ENCODE measurements at places on chromosomes 6 and 20. TPM values are rescaled to one million over a fixed set of nuclear protein-coding genes. Genes with fewer than 3 reads are reported as not detected.

DNA sequence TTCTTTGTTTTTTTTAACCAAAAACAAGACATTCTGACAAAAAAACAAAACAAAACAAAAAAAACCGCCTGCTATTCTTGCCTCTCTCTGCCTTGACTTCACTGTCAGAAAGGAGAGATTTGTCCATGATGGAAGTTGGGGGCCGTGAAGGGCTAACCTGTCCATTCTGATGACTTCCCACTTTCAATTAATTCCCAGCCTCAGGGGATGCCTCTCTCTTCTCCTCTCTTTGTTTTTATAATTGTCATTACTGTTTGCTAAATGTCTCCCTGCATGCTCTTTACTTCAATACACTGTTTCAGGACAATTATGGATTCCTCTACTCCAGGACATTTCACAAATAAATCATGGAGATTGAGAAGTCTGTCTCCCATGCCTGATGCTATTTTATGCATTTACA is 130.5 kb upstream of the CNR1 start:
- DNase-seq: no peak
- H3K4me1 ChIP-seq: no peaks in the 10 kb centered on the region
- H3K27ac ChIP-seq: no peak overlapping the region
- H3K4me3 ChIP-seq: no peak overlapping the region

DNA sequence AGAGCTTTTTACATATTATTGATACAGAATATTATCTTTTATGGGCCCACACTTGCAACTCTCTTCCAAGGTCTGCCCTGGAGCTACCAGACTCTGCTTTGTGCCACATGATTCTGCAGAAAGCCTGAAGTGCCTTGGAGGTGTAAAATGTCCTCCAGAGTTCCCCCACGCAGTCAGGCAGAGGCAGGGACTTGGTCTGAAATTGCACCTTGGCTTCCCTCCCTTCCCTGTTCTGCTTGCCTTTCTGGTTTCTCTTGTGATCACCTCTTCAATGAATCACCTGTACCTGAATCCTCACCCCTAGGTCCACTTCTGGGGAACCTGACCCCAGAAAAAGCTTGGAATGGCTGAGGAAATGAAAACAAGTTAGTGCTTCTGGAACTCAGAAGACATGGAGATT is 43.0 kb upstream of the TGM2 start:
- DNase-seq: no peak
- H3K4me3 ChIP-seq: no peak overlapping the region
- no peaks in the 10 kb centered on the region for H3K36me3 ChIP-seq
- peaks cover 37% of the 10 kb centered on the region for H3K27me3 ChIP-seq
- H3K4me1 ChIP-seq: no peaks in the 10 kb centered on the region

- DNase-seq: no peak
- H3K4me3 ChIP-seq: no peak overlapping the region
- no peaks in the 10 kb centered on the region for H3K27me3 ChIP-seq
Measured at GRCh38 chr6:163984124-163984936, 569.8 kb downstream of the QKI start.

DNA sequence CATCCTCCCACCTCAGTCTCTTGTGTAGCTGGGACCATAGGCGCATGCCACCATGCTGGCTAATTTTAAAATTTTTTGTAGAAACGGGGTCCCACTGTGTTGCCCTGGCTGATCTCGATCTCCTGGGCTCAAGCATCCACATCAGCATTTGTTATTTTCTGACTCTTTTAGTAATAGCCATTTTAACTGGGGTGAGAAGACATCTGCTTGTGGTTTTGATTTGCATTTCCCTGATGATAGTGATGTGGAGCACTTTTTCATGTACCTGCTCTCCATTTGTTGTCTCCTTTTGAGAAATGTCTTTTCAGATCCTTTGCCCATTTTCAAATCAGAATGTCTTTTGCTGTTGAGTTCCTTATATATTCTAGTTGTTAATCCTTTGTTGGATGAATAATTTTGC is 22.2 kb upstream of the TULP4 start:
- peak overlapping the region; percentile 94 for H3K27ac ChIP-seq
- H3K27me3 ChIP-seq: no peaks in the 10 kb centered on the region
- H3K4me1 ChIP-seq: peaks cover 57% of the 10 kb centered on the region
- no peak for DNase-seq
- peak overlapping the region; percentile 64 for H3K4me3 ChIP-seq

- DNase-seq: no peak
- H3K27me3 ChIP-seq: no peaks in the 10 kb centered on the region
- H3K27ac ChIP-seq: peak overlapping the region; percentile 97
Measured at GRCh38 chr6:41073968-41074691, 1.4 kb downstream of the NFYA start.

GRCh38 chr6:156485150-156485549 is 292.0 kb upstream of the ARID1B start:
- H3K27ac ChIP-seq: no peak overlapping the region
- H3K4me1 ChIP-seq: no peaks in the 10 kb centered on the region
- DNase-seq: no peak

DNA sequence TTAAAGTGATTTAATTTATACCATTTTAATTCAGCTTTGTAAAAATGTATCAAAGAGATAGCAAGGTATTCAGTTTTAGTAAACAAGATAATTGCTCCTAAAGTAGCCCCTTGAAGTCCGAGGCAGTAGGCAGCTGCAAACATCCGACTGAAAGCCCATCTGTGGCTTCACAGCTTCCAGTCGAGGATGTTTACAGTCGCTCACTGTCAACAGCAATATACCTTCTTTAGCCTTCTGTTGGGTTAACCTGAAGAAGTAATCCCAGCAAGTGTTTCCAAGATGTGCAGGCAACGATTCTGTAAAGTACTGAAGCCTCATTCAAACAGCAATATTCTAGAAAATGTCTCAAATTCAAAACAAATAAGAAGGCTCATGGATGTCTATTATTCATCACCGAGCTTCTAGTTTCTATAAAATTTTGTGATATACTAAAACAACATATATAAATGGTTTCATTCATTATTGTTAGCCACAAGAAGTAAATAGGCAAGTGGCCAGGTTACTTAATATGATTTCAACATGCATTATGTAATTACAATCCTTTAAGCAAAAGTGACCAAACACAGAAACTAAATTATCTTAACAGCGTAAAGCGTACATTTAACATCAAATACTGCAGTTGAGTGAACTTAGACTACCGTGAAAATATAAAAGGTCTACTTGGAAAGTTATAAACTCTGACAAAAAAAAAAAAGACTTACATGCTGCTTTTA is 115.0 kb downstream of the OGFRL1 start:
- no peak overlapping the region for H3K4me3 ChIP-seq
- no peak for DNase-seq
- H3K27ac ChIP-seq: no peak overlapping the region

DNA sequence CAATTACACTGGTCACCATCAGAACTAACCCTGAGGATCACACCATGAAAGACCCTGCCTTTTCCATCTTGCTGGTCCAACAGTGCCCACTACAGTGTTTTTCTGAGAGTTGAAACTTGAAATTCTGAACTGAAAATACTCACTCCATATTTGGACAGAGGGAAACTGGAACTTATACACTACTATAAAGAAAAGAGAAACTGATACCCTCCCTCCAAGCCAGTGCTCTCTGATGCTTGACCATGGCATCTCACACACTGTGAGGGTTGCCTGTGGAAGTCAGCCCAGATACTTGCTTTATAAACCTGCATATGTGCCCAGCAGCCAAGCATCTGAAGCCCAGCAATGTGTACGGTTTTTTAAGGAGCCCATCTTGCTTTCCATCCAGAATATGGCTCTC is 108.7 kb downstream of the FOXA2 start:
- H3K4me1 ChIP-seq: no peaks in the 10 kb centered on the region
- no peaks in the 10 kb centered on the region for H3K27me3 ChIP-seq
- no peak overlapping the region for H3K4me3 ChIP-seq

- H3K4me1 ChIP-seq: peaks cover 67% of the 10 kb centered on the region
- no peaks in the 10 kb centered on the region for H3K27me3 ChIP-seq
- H3K36me3 ChIP-seq: peaks cover 64% of the 10 kb centered on the region
- peak overlapping the region; percentile 37 for H3K4me3 ChIP-seq
- peak overlapping the region; percentile 85 for H3K27ac ChIP-seq
Measured at GRCh38 chr20:38833154-38833856, 27.8 kb downstream of the PPP1R16B start.

DNA sequence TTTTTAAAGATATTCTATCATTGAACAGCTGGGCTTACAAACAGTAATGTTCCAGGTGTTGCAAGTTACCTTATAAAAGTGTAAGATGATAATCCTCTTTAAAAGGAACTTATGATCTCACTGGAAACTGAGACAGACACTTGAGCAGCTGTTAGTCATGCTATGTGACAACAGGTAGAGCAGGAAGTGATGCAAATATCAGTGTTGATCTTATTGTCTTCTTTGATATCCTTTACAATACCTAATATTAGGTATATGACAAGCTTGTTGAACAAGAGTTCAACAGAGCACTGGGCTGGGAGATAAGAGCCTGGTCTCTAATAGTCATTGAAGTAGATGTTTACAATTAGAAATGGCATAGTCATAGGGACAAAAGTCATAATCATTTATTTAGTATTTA is 150.0 kb downstream of the UBE3D start:
- no peaks in the 10 kb centered on the region for H3K4me1 ChIP-seq
- H3K36me3 ChIP-seq: no peaks in the 10 kb centered on the region
- H3K27ac ChIP-seq: no peak overlapping the region
- no peak for DNase-seq
- H3K4me3 ChIP-seq: no peak overlapping the region

DNA sequence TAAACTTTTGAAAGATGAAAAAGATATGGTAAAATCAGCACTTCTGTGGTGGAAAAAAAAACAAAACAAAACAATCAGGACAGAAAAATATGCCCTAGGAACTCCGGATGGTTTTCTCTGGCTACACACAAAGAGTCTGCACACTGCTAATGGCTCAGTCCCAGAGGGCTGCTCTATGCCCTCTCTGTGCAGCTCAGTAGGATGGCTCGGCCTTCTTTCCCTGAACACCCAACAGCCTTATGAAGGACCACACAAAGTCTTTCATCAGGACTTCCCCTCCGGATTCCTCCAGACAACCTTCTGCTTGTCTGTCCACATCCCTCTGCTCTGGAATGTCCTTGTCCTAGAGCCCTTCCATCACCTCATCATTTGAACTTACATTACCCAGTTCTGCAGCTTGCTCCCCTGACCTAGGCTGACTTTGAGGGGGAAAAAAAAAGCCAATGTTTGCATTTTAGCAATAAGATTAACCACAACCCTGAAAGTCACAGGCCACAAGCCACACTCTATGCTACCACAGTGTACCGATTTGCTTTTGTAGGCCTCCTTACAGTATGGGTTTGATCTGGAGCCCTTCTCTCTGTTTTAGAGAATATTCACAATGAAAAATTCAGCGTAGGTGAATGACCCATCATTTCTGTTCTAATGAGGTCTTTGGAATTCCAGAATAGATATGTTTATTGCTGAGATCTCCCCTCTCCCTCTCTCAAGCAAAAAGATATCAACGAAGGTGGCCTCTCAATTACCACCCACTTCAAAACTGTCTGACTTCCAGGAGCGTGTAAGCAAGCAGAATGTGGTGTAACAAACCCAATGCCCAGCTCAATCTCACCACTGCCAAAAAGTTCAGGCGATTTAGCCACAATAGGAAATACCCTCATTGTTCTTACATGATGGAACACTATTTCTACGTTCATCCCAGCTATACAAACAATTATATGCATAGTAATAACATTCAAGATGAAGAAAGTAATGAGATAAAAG is 164.0 kb downstream of the GMDS start:
- peaks cover 35% of the 10 kb centered on the region for H3K4me1 ChIP-seq
- peak overlapping the region; percentile 4 for H3K27ac ChIP-seq
- H3K4me3 ChIP-seq: no peak overlapping the region
- DNase-seq: peak; percentile 58
- peaks cover 10% of the 10 kb centered on the region for H3K36me3 ChIP-seq

- peaks cover 15% of the 10 kb centered on the region for H3K36me3 ChIP-seq
- no peak overlapping the region for H3K4me3 ChIP-seq
- H3K27ac ChIP-seq: peak overlapping the region; percentile 63
- no peaks in the 10 kb centered on the region for H3K4me1 ChIP-seq
- DNase-seq: no peak
Measured at GRCh38 chr20:49905415-49906091, 9.8 kb downstream of the SPATA2 start.

GRCh38 chr6:107064579-107065065 is 36.6 kb downstream of the MTRES1 start:
- H3K27ac ChIP-seq: peak overlapping the region; percentile 83
- no peak overlapping the region for H3K4me3 ChIP-seq
- H3K27me3 ChIP-seq: no peaks in the 10 kb centered on the region
- DNase-seq: peak; percentile 29

DNA sequence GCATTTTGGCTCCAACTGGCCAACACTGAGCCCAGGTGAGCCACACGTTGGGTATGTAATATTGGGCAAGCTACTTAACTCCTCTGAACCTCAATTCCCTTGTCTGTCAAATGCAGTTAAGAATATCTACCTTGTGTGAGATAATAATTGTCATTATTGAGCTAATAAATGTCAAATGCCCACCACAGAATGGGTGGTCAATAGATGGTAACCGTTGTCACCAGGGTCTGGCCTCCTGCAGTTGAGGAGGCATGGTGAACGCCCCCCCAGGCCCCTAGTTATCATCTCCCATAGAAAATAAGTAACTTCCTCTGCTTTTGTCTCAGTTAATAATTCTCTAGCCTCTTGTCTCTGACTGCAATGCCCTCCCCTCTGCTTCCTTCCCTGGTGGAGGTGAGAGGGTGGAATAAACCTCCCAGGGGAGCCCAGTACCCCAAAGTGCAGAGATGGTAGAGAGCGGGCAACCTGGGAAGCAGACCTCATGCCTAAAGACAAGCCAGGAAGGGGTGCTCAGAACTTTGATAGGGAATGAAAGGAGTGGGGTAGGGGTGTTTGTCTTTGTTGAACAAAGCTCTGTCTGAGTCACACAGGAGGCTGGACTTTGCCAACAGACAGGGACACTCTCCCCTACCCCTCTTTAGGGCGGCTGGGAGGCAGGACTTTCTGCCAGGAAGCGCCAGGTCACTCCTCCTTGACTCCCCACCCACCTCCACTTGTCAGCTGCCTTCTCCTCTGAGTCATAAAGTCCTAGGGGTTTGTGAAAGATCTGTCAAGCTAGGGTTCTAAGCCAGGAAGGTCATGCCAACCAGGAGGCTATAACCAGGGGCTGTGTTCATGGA is 1.3 kb upstream of the UNC5CL start:
- H3K4me3 ChIP-seq: no peak overlapping the region
- peaks cover 12% of the 10 kb centered on the region for H3K4me1 ChIP-seq
- H3K36me3 ChIP-seq: no peaks in the 10 kb centered on the region
- peak overlapping the region; percentile 9 for H3K27ac ChIP-seq
- H3K27me3 ChIP-seq: peaks cover 3% of the 10 kb centered on the region

GRCh38 chr6:41498968-41499599 is 47.1 kb upstream of the FOXP4 start:
- DNase-seq: no peak
- H3K27me3 ChIP-seq: peaks cover 60% of the 10 kb centered on the region
- no peaks in the 10 kb centered on the region for H3K36me3 ChIP-seq
- H3K27ac ChIP-seq: no peak overlapping the region
- no peaks in the 10 kb centered on the region for H3K4me1 ChIP-seq
- H3K4me3 ChIP-seq: no peak overlapping the region

Gene PAX1
- not detected for total RNA-seq

Gene HM13
- total RNA-seq: 146 TPM

Gene GOPC
- total RNA-seq: 25.4 TPM

Gene PRRT1
- 0.23 TPM for total RNA-seq

Gene KCNB1
- not detected for total RNA-seq

Gene CCN5
- total RNA-seq: not detected

Gene FAM184A
- 8.3 TPM for total RNA-seq

Gene ID4
- not detected for total RNA-seq

Gene DUSP22
- 36.7 TPM for total RNA-seq
